Activated T-helper 1 cell treated with anti-CD3 and anti-CD28 coated beads, Interleukin-12 subunit alpha, Interleukin-12 subunit beta, Interleukin-2, Interleukin-4 antibody, amounts not matched to agents 30 ng/mL and 10 ng/mL and 1 ng/mL, durations not matched to agents 14 hours and 24 hours and 36 hours (primary cell): ENCODE measurements at places on chromosomes 7 and 10.

DNA sequence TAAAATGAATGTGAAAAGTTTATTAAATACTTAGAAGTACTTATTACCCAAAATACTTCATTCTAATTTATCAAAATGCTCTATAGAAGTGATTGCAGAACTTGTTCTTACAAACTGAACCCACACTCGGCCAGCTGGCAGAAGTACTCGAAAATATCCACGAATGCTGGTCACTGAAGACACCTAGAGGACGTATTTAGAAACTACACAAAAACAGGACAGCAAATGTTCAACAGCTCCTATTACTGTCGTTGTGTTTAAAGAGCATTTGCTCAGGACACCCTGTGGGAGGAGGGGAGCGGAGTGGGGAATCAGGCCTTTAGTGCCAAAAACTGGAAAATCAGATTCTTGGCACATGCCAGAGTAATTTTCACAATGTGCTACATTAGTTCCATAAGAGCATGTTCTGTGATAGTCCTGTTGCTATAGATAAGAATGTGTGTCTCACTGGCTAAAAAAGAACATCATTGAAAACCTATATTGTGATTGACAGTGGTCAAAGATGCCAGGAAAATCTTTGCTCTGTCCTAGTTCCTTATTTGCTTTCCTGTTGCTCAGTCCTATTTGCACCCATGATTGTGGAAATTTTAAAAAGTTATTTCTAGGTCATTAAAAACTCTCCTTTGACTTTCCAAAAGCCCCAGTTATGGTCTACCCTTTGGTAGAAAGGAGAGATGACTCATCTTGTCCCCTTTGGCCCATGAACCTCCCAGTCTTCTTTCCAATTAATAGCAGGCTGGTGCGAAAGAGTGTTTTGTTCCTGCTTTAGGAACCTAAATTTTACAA is 49.0 kb upstream of the NRBF2 start:
- peak; percentile 14 for DNase-seq

DNA sequence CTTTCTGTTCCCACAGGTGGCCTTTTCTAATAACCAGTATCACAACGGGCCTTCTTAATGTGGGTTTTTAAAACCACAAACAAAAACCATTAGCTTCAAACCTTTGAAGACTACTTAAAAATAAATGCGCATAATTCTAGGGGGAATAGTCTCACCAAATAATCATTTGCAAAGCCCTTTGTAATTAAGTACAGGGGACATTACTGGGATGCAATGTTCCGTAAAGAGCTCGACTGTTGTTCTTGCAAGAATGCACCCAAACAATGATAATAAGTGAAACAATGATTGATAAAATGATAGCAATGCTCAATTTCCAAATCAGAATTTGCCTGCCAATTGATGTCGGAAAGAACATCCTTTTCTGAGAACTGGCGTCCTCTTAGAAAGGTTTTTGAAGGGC is 589.1 kb upstream of the ADARB2 start:
- DNase-seq: no peak

DNA sequence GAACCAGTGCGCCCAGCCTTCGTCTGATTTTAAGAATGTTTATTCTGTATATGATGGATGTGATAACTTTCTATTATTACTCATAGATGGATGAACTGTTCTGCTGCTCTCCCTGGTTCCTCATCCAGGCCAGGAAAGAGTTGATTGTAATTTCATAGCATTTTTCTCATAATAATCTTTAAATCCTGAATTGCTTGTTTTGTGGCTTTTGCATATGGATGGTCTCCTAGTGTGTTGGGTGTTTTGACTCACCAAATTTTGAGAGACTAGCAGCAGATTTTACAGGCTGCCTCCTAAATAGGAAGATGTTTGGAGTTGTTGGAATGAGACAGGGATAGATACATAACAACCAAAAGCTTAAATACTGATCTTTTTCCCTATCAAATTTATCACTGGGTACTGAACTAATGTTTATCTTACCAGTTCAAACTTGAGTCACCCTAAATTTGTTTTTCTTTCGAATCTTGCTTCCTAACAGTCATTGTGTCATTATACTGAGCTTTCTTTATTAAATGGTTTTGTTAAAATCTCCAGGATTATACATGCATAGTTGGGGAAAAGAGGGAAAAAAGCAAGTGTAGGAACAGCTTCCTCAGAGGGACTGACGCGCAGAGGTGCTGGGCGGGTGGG is 106.0 kb upstream of the GATA3 start:
- no peak for DNase-seq

GRCh38 chr10:116607336-116607735 is 13.4 kb upstream of the PNLIPRP2 start:
- DNase-seq: no peak

DNA sequence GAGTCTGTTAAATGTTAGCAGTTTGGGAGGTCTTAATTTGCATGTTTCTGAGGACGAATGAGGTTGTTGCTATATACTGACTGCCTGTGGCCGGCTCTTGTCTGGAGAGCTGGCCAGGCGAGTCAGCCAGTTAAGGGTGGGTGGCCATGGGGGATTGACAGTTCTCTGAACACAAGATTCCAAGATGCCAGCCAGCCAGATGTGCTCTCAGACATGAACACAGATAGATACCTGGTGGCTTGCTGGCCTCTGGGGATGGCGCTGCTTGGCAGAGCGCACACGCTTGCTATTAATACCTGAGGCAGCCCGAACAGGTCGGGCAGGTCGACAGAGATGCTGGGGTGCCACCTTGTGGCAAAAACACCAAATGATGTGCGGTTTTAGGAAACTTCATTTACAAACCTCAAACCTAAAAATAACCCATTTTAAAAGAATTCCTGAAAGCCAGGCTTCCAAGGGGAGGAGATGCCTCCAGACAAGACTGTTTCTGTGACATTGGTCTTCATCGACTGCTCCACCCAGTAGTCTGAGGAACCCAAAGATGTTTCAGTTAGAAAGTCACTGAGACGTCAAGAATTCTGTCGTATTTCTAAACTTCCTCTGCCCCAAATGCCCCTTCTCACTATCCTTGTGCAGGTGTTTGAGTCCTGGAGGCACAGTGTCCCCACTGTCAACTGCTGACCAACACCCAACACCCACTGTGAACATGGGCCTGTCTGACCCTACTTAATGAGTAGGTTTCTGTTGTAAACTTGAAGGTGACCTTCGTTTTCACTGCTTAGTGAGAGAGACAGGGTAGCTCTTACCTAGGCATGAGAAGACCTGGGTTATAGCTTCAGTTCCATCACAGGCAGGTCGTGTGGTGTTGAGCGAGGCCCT is 123.4 kb downstream of the NT5C2 start:
- peak; percentile 54 for DNase-seq

- no peak for DNase-seq
Observed at GRCh38 chr7:28573059-28573553, 160.8 kb downstream of the CREB5 start.

DNA sequence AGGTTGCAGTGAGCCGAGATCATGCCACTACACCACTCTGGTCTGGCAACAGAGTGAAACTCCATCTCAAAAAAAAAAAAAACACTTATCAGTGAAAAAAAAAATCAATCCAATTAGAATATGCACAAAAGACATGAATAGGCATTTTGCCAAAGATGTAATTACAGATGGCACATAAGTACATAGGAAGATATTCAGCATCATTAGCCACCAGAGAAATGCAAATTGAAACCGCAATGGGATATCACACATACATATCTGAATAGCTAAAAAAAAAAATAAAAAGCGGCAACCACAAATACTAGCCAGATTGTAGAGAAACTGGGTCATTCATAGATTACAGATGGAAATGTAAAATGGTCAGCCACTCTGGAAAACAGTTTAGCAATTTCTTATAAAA is 1310.8 kb downstream of the XPNPEP1 start:
- DNase-seq: no peak

GRCh38 chr7:84277628-84278224 is 83.1 kb upstream of the SEMA3A start:
- DNase-seq: no peak

DNA sequence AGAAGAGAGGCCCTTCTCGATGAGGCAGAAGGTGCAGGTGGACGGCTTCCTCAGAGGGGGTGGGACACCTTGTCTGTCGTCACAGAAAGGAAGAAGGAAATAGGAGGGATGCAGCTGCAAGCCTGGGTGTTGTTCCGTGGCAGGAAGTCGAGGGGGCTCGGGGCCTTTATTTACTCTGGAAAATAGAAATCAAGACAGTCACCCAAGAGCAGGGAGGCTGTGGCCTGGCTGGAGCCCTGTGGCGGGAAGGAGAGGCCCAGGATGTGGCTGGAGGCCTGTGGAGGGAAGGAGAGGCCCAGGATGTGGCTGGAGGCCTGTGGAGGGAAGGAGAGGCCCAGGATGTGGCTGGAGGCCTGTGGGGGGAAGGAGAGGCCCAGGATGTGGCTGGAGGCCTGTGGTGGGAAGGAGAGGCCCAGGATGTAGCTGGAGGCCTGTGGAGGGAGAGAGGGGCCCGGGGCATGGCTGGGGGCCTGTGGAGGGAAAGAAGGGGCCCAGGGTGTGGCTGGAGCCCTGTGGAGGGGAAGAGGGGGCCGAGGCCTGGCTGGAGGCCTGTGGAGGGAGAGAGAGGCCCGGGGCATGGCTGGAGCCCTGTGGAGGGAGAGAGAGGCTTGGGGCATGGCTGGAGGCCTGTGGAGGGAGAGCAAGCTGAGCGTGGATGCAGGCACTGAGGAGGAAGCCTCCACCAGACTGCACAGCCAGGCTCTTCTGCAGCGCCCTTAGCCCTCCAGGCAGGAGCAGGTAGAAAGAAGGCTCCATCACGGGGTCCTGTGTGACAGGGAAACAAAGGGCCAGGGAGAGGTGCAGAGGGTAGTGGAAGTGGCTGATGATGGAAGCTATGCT is 97.3 kb upstream of the SFMBT2 start:
- peak; percentile 68 for DNase-seq

DNA sequence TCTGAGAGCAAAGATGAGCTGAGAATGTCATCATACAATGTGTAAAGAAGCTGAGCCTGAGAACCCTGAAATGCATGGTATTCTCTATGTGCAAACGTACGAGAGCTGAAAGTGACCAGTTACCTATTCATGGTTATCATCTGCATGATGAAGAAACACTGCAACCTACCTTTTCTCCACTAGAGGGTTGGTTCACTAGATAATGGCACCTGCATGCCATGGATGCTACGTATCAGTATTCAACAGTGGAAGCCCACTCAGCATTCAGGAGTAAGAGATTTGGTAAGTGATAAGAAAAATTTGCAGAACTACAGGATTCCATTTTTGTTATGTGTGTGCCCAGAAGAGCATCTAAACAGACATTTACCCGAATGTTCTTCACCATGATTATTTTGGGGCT is 145.4 kb downstream of the PTPRN2 start:
- no peak for DNase-seq

GRCh38 chr10:113047605-113047962 is 97.5 kb downstream of the TCF7L2 start:
- DNase-seq: no peak

DNA sequence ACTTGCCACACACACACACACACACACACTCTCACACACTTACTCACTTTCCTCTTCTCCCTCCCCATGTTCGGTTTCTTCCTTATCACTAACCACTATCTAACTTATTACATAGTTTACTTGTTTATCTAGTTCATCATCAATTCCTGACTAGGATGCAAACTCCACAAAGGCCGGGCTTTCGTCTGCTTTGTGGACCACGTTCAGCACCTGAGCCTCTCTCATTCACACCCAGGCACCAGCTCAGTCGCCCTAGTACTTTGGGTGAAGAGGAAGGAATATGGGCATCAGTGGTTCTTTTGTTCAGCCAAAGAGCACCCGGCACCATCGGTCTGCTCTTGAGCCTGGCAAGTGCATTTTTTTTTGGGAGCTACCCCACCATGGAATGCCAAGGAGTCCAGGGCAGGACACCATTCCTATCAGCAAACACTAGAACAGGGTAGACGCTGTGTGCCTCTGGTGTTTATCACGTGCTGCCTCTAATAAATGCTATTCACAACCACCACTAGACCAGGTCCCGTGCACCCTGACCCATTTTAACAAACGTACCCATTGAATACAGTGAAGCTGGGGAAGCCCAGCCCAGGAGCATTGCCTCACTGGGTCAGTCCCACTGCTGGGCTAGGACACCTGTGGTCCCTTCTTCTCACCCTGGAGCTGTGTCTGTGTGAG is 2.2 kb downstream of the C10orf67 start:
- no peak for DNase-seq

- DNase-seq: no peak
Observed at GRCh38 chr10:115022733-115023132, 70.4 kb upstream of the ATRNL1 start.
